CD4-positive, alpha-beta T cell treated with Interleukin-21 for 1 hour (primary cell): ENCODE measurements at places on chromosomes 1 and 21.

DNA sequence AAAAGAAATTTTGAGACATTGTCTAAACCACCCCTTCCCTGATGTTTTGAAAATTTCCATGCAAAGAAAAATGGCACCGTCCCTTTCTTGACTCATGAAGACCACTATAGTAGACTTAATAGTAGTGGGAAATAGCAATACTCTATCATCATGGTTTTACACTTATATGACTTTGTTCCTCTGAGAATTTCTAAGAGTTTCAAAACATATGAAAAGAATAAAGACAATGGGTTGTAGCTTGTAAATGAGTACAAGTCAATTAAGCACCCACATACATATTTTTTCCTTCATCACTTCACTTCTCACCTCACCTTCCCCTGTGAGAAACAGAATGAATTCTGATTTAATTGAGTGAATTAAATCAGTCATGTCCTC is 151.7 kb downstream of the LYPLAL1 start:
- DNase-seq, result no peak

DNA sequence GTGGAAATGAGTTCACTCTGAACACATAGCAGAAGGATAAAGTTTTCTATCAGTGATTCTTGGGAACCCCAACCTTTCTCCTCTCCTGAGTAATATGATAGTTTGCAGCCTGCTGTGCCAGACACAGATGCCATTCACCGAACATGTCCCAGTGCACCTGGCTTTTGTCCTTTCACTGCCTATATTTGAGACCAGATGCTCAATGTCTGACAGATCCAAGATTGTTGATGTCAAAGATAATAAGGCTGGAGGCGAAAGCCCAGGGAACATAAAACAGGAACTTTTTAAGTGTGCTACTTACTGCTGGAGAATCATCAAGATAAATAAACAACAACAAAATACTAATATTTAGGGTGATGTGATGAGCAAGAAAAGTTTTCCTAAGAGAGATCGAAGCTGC is 139.3 kb downstream of the TIAM1 start:
- DNase-seq, result no peak

DNA sequence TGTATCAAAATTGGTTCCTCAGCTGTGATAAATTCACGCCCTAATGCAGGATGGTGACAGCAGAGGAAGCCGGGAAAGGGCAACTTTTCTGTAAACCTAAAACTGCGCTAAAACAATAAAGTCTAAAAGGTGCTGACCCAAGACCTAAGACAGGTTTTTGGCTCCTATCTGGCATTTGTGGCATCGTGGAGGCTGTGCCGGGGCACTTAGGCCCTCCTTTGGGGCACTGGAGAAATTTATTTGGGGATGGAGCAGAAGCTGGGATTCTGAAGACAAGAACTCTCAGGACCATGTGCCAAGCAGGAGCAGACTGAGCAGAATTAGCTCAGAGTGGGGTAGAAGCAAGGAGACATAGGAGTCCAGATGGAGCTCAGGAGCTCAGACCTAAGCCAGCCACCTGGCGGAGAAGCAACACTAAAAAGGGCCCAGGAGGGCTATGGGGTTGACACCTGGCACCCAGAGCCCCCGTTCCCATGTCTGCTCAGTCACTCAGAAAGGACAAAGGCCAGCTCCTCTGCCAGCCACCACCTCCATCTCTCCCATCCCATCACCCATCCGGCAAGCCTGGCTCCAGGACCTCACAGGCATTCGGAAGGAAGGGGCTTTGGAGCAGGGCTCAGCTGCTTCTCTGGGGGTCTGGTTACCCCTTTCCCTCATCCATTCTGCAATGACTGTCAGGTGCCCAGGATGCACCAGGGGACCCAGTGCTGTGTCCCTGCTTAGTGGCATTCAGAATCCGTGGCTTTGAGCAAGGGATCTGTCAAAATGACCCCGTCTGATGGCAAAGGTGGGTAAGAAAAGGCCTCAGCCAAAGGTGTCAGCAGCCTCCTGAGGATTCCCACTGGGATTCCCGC is 347.7 kb downstream of the NPHP4 start:
- no peak for DNase-seq

DNA sequence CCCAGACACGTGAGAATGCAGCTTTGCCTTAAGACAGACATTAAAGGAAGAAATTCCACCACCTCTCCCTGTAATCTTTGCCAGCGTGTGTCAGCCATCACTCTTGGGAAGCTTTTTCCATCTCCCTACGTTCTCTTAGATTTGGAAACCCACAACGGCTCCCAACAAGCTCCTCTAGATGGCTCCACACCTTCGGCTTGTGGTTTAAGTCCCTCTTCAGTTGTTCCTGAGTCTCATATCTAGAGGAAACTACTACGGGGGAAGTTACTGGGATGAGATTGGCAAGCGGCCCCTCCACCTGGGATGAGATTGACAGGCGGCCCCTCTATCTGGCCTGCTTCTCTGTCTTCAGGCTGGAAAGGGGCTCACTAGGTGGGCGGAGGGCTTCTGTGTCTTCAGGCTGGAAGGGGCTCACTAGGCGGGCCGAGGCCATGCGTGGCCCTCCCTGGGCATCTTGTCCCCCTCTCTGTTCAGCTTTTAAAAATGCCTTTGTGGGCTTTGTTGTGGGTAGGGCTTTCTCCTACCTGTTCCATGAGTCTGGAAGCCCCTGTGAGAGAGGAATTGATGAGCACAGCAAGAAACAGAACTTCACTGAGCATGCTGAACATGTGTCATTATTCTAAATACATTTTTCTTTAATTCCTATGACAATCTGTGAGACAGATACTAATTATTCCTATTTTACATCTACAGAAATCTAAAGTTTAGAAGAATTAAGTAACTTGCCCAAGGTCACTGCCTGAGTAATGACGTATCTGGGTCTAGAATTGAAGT is 670.5 kb downstream of the KIF26B start:
- no peak for DNase-seq

- no peak for DNase-seq
Observed at GRCh38 chr1:2185880-2186855, 8.4 kb downstream of the FAAP20 start.

GRCh38 chr1:6414881-6415626 is 4.7 kb downstream of the HES2 start:
- DNase-seq, result no peak

GRCh38 chr1:218259800-218260199 is 25.3 kb upstream of the RRP15 start:
- no peak for DNase-seq

GRCh38 chr1:47679301-47679791 is 241.5 kb downstream of the FOXD2 start:
- no peak for DNase-seq

GRCh38 chr1:79792219-79792930 is 785.8 kb upstream of the ADGRL4 start:
- DNase-seq, result no peak

- no peak for DNase-seq
Observed at GRCh38 chr1:79472067-79472656, 465.6 kb upstream of the ADGRL4 start.

GRCh38 chr1:59368008-59368670 is 71.2 kb downstream of the FGGY start:
- no peak for DNase-seq

- DNase-seq, result no peak
Observed at GRCh38 chr1:163980394-163980793, 578.6 kb upstream of the PBX1 start.
